Fibroblast of lung (primary cell): ENCODE measurements at places on chromosomes 7 and 10. TPM values are rescaled to one million over a fixed set of nuclear protein-coding genes. Genes with fewer than 3 reads are reported as not detected.

DNA sequence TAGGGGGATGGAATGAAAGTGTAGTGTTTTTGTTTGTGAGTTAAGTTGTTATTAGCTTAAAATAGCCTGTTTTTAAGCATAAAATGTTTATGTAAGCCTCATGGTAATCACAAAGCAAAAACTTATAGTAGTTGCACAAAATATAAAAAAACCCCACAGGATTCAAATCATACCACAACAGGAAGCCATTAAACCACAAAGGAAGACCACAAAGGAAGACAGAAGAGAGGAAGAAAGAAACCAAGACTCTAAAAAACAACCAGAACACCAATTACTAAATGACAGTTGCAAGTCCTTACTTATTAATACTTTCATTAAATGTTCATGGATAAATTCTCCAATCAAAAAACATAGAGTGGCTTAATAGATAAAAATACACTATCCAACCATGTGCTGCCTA is 63.6 kb downstream of the ANKRD7 start:
- no peak overlapping the region for H3K27ac ChIP-seq
- no peaks in the 10 kb centered on the region for H3K36me3 ChIP-seq
- H3K27me3 ChIP-seq = no peaks in the 10 kb centered on the region
- H3K4me1 ChIP-seq = no peaks in the 10 kb centered on the region

- no peak within 1 kb of the TSS for H3K27ac ChIP-seq
- no peaks in the 10 kb centered on the region for H3K36me3 ChIP-seq
- no peak within 1 kb of the TSS for H3K4me3 ChIP-seq
- peaks cover 59% of the 10 kb centered on the region for H3K27me3 ChIP-seq
- H3K4me1 ChIP-seq = no peaks in the 10 kb centered on the region
- DNase-seq = no peak
Observed at GRCh38 chr10:49610114-49610457, at the start of gene SLC18A3. SLC18A3 (plus strand) TSS chr10:49610310; CDS start chr10:49610741, 431 bp downstream.

- H3K27ac ChIP-seq = no peak overlapping the region
- peak; percentile 76 for DNase-seq
- no peaks in the 10 kb centered on the region for H3K36me3 ChIP-seq
- H3K4me3 ChIP-seq = no peak overlapping the region
Observed at GRCh38 chr10:55369670-55370420, 568.8 kb upstream of the PCDH15 start.

DNA sequence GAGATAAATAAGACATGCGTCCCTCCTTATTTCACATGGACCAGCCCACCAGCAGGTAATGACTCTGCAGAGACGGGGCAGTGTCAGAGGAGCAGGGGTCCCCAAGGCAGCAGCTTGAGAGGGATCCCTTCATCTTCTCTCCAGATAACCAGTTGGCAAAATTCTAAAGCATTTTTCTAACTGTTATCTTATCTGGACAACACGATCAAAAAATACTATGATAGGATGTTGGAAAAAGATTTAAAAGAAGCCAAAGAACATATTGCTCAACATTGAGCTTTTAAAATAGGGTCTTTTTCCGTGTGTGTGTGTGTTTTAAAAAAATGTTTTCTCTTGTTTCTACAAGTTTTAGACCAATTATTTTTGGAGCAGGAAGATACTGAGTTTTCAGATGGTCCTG is 641.2 kb downstream of the SDK1 start:
- H3K27me3 ChIP-seq = no peaks in the 10 kb centered on the region
- H3K27ac ChIP-seq = no peak overlapping the region
- no peak for DNase-seq
- H3K36me3 ChIP-seq = no peaks in the 10 kb centered on the region

- DNase-seq = no peak
- no peaks in the 10 kb centered on the region for H3K36me3 ChIP-seq
- no peak overlapping the region for H3K4me3 ChIP-seq
- no peaks in the 10 kb centered on the region for H3K27me3 ChIP-seq
Observed at GRCh38 chr10:132932461-132933307, 9.7 kb downstream of the CFAP46 start.

Gene FGFR2
- under 0.01 and 0.17 TPM in 2 replicates for total RNA-seq

- no peaks in the 10 kb centered on the region for H3K36me3 ChIP-seq
- no peaks in the 10 kb centered on the region for H3K27me3 ChIP-seq
- H3K4me1 ChIP-seq = peaks cover 8% of the 10 kb centered on the region
Observed at GRCh38 chr10:34407324-34407805, 407.7 kb downstream of the PARD3 start.

- no peak overlapping the region for H3K27ac ChIP-seq
- peaks cover 5% of the 10 kb centered on the region for H3K36me3 ChIP-seq
- no peak overlapping the region for H3K4me3 ChIP-seq
- no peak for DNase-seq
Observed at GRCh38 chr7:5683280-5683670, 98.2 kb downstream of the RNF216 start.

DNA sequence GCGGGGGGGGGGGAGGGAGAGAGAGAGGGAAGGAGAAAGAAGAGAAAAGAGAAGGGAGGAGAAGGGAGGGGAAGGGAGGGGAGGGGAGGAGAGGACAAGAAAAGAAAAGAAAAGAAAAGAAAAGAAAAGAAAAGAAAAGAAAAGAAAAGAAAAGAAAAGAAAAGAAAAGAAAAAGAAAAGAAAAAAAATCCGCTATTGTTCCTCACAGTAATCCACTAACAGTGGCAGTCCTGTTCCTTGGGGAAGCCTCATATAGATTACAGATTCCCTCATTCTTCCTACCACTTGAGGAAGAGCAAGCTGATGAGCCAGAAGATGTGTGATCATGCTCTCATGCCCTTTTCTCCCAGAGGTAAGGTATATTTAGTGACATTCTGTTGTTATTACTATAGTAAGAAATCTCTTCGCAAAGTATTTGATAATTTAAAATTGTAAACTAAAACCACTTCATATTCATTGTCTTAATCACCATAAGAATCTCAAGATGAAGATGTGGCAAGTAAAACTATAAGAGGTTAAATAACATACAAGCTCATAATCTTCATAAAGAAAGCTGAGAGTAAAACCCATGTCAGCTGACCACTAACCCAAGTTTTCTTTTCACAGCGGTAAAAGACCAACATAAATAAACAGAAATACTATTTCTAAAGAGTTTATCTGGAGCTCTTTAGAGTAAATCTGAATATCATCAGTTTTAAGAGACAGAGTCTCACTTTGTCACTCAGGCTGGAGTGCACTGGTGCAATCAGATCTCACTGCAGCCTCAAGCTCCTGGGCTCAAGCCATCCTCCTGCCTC is 128.1 kb downstream of the JMJD1C start:
- H3K4me1 ChIP-seq = no peaks in the 10 kb centered on the region
- H3K27ac ChIP-seq = no peak overlapping the region
- H3K36me3 ChIP-seq = no peaks in the 10 kb centered on the region
- no peak overlapping the region for H3K4me3 ChIP-seq
- H3K27me3 ChIP-seq = no peaks in the 10 kb centered on the region
- no peak for DNase-seq

- H3K36me3 ChIP-seq = no peaks in the 10 kb centered on the region
- H3K4me3 ChIP-seq = no peak overlapping the region
- no peaks in the 10 kb centered on the region for H3K27me3 ChIP-seq
- H3K27ac ChIP-seq = no peak overlapping the region
- H3K4me1 ChIP-seq = no peaks in the 10 kb centered on the region
Observed at GRCh38 chr7:74043523-74043951, 15.6 kb downstream of the ELN start.

Gene MOGAT3
- total RNA-seq = not detected in 2 replicates

Gene ANXA7
- total RNA-seq = 85.5 and 132 TPM in 2 replicates

- DNase-seq = no peak
- H3K36me3 ChIP-seq = no peaks in the 10 kb centered on the region
- H3K4me3 ChIP-seq = no peak overlapping the region
- H3K27me3 ChIP-seq = no peaks in the 10 kb centered on the region
Observed at GRCh38 chr10:78991187-78991586, 77.6 kb upstream of the ZMIZ1 start.

Gene CALN1
- total RNA-seq = not detected in 2 replicates

DNA sequence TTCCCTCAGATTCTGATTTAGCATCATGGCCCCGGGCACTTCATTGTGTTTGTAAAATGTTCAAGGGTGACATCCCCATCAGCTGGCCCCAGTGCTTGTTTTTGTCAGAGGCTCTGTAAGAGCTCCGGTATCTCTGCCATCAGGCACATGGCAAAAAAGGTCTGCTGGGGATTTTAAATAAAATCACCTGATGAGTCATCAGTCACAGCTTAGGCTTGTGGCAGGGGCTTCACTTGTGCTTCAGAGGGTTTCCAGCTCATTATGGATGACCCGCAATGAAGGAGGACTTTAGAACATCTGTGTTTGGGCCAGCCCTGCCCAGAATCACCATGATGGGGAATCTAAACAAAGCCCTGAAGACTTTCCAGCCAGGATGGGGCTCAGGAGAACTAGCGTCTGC is 259.9 kb downstream of the ZEB1 start:
- no peak overlapping the region for H3K4me3 ChIP-seq
- no peak overlapping the region for H3K27ac ChIP-seq
- H3K4me1 ChIP-seq = peaks cover 7% of the 10 kb centered on the region
- no peak for DNase-seq
- H3K36me3 ChIP-seq = no peaks in the 10 kb centered on the region
- peaks cover 2% of the 10 kb centered on the region for H3K27me3 ChIP-seq

Gene ADCY1
- 0.51 and 2.5 TPM in 2 replicates for total RNA-seq

DNA sequence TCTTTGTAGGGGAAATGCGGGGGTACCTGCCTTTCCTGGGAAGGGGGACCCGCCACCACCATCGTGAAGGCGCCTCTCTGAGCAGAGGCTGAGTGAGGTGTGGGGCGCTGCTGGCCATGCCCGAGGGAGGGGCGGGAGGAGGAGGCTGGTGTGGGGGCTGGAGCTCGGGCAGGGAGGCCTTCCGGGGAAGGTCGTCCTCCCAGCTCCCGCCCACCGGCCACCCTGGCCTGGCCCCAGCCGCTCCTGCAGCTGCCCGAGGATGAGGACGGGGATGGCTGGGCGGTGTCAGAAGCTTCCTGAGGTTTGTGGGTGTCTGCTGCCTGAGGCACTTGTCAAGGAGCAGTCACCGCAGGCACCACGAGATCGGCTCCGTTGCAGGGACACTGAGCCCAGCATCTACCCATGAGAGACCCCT is 11.4 kb downstream of the PWWP2B start:
- no peak overlapping the region for H3K4me3 ChIP-seq
- no peaks in the 10 kb centered on the region for H3K27me3 ChIP-seq
- H3K4me1 ChIP-seq = peaks cover 4% of the 10 kb centered on the region
- no peak for DNase-seq

DNA sequence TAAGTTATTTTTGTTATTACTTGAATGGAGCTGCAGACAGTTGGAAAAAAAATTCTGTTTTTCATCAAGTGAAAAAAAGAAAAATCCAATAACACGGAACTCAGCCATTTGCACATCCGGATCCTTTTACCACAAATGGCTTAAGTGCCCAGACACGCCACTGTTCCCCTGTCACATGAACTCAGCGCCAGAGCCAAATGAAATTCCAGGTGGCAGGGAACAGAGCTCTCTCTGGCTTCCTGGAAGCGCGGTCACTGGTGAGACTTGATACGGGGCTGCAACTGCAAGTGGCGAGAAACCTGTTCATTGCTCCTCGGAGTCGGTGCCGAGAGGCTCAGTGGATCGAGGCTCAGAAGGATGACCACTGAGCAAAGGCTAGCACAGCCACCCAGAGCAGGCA is 60.8 kb upstream of the NPTX2 start:
- DNase-seq = no peak
- no peaks in the 10 kb centered on the region for H3K36me3 ChIP-seq
- no peak overlapping the region for H3K27ac ChIP-seq
- H3K4me3 ChIP-seq = no peak overlapping the region

DNA sequence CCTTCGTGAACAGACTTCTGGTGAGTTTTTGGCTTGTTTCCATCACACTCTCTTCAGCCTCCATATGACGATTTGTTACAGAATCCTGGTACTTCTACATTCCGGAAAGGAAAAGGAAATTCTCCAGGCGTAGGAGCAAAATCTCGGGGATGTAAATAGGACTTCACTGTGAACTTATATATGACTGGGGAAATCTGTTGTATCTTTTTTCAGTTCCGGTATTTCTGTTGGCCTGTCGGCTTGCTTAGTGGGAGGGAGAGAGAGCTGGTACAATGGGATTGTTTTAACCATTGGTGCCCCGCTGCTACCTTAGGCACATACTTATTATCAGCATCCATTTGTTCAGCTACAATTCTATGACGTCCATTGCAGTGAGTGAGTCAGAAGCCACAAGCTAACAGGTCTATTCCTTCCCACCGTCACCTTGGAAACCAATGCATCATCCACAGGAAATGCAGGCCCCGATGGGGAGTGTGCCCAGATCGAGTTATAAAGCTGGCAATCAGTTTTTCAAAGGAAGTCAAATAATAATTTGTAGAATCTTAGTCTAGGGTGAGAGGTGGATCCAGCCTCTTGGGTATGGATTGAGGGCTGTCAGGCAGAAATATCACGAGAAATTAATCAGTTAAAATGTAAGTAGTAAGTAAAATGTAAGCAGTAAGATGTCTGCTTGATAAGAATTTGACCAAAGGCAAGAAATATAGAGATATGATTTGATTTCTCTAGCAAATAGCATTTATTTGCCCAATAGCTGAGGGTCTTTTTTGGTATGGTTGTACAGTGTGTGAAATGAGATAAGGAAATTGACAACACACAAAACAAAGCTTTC is 92.0 kb upstream of the MKLN1 start:
- H3K4me1 ChIP-seq = peaks cover 19% of the 10 kb centered on the region
- no peaks in the 10 kb centered on the region for H3K36me3 ChIP-seq
- peak overlapping the region; percentile 22 for H3K4me3 ChIP-seq
- peak overlapping the region; percentile 87 for H3K27ac ChIP-seq
- peak; percentile 99 for DNase-seq
- H3K27me3 ChIP-seq = no peaks in the 10 kb centered on the region

GRCh38 chr7:129163875-129164544 is 19.5 kb downstream of the TSPAN33 start:
- H3K27ac ChIP-seq = no peak overlapping the region
- no peaks in the 10 kb centered on the region for H3K36me3 ChIP-seq
- no peaks in the 10 kb centered on the region for H3K4me1 ChIP-seq
- no peak overlapping the region for H3K4me3 ChIP-seq
- DNase-seq = peak; percentile 83

DNA sequence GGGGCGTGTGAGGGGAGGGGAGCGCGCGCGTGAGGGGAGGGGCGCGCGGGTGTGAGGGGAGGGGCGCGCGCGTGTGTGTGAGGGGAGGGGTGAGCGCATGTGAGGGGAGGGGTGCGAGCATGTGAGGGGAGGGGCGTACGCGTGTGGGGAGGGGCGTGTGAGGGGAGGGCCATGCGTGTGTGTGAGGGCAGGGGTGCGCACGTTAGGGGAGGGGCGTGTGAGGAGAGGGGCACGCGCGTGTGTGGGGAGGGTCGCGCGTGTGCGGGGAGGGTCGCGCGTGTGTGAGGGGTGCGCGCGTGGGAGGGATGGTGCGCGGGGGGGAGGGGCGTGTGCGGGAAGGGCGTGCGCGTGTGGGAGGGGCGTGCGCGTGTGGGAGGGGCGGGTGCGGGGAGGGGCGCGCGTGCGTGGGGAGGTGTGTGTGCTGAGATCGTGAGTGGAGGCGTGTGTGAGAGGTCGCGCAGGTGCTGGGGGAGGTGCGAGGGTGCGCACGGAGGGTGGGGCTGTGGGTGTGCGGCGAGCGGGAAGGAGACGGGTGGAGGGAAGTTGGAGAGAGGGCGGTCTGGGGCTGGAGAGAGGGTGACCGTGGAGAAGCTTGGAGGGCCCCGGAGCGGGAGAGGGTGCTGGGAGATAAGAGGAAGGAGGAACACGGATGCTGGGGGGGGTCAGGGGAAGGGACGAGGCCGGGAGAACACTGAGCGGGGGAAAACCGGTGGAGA is 19.7 kb downstream of the MXI1 start:
- no peaks in the 10 kb centered on the region for H3K36me3 ChIP-seq
- no peak overlapping the region for H3K27ac ChIP-seq
- DNase-seq = no peak
- peaks cover 8% of the 10 kb centered on the region for H3K4me1 ChIP-seq
- H3K27me3 ChIP-seq = no peaks in the 10 kb centered on the region

Gene SLC26A5
- not detected in 2 replicates for total RNA-seq
